NCI-H1417 treated with DMSO at 0.1 percent for 48 hours (cell line): ENCODE measurements at places on chromosomes 11 and 22.

GRCh38 chr11:12914400-12914912 lies 94.7 kb upstream of the RASSF10 start:
- DNase-seq: no peak

DNA sequence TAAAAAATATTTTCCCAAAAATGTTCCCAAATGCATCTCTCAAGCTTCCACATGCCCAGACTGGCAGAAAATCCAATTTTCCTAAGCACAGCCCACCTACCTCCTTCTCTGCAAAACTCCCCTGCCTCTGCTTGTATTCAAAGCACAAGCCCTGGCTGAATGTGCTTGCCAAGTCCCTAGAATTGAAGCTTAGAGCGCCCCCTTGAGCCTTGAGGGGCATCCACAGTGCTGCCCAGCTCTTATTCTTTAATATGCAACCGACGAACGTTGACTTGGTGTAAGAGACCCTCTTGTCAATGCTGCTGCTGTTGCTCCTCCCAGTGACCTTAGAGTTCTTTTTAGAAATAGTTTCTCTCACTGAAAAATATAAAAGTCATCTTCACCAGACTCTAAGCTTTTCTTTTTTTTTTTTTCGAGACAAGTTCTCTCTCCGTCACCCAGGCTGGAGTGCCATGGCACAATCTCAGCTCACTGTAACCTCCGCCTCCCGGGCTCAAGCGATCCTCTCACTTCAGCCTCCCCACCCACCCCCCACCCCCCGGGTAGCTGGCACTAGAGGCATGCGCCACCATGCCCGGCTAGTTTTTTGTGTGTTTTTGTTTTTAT lies 63.5 kb upstream of the CAPRIN1 start:
- DNase-seq: no peak

- DNase-seq: no peak
These were observed 104.4 kb upstream of the PARVA start for GRCh38 chr11:12272821-12273617.

- DNase-seq: no peak
These were observed 82.1 kb downstream of the CADM1 start for GRCh38 chr11:115421992-115422689.

GRCh38 chr11:12120031-12121008 lies 9.9 kb downstream of the MICAL2 start:
- DNase-seq: no peak

GRCh38 chr22:35960854-35961253 lies 67.8 kb downstream of the RBFOX2 start:
- no peak for DNase-seq

- no peak for DNase-seq
These were observed 218.6 kb downstream of the KIRREL3 start for GRCh38 chr11:126781942-126782341.

DNA sequence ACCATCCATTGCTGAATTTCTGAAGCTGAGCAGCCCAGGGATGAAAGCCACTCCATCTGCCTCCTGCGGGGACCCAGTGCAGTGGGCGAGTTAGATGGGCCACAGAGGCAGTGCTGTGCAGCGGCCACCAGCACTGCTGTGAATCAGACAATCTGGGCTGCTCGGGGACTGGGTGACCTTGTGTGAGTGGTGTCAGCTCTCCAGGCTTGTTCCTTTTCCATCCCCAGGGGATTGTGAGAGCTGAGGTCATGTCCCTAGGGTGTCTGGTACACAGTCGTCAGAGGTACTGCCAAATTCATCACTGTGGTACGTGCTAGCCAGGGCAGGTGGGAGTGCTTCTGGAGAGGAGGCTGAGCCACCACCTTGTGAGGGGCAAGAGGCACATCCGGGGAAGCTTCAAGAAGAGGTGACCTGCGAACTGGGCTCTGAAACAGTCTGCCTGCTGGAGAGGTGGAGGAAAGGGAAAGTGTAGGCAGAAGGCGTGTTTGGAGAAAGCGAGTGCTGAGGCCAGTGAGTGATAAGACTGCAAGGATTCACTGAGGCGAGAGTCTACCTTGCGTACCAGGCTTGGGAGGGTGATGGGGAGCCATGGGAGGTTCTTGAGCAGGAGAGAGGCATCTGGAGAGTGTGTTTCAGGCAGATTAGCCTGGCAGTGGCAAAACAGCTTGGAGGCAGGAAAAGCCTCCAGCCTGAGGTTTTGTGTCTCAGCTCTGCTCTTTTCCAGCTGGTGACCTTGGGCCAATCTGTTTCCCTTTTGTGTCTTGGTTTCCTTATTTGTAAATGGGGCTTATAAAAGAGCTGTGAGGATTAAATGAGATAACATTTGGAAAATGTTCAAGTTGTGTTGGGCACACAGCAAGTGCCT lies 22.7 kb downstream of the CACNA1I start:
- no peak for DNase-seq

DNA sequence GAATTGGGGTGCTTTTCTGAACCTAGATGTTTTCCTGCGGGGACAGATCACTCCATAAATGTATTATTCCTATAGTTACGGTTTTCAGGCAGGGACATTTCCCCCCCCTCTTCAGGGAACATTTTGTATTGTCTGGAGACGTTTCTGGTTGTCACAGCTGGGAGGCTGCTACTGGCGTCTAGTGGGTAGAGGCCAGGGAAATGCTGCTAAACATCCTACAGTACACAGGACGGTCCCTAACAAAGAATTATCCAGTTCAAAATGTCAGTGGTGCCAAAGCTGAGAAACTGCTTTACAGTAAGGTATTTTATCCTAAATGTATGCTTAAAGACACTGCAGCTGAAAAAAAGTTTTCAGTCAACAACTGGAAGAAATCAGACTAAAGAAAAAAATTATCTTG lies 19.4 kb downstream of the PIWIL4 start:
- no peak for DNase-seq

- peak; percentile 44 for DNase-seq
These were observed 35.0 kb downstream of the ZC3H12C start for GRCh38 chr11:110128161-110128560.

DNA sequence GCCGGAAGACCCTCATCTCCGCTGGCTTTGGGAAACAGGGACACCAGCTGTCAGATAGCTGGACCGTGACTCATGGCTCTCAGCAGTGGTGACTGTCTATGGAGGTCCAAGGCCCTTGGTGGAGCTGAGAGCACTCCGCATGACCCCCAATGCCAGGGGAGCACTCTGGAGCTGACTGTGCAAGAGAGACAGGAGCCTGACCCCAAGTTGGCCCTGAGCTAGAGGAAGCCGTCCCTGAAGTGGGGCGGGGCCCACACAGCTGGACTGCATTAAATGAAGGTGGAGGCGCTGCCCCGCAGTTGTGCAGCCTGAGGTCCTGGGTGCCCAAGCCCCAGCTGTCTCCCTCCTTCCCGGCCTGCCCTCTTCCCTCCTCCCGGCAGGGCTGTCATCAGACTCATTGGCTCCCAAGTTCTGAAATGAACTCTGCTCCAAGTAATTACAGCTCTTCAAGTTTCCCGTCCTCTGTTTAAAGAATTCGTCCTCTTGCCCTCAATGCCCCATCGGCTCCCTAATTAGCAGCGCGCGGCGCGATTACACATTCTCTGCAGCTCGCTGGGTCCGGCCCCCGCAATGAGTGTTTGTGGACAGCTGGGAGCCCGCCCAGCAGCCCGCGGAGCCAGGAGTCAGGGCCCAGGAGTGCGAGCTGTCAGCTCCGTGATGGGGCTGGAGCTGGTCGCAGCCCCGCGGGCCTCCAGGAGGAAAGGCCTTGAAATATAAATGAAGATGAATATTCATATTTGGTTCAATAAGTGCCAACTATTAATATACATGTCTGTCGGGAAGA lies 93.2 kb upstream of the LMO1 start:
- no peak for DNase-seq

DNA sequence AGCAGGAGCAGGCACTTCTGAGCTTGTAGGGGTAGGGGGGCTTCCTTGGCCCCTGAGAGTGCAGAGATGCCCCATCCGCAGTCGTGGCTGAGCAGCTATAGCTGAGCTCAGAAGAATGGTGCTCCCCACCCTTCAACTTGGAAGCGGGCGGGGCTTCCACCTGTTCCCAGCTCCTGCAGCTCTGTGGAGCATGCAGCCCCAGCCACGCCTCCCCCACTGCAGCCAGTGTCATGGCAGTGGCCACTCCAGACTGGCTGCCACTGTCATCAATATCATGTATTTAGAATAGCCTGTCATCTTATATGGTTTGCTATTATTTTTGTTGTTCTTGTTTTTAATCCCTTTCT lies 213.1 kb downstream of the LRRC4C start:
- DNase-seq: no peak

- DNase-seq: no peak
These were observed 224.0 kb upstream of the NARS2 start for GRCh38 chr11:78798663-78799062.

DNA sequence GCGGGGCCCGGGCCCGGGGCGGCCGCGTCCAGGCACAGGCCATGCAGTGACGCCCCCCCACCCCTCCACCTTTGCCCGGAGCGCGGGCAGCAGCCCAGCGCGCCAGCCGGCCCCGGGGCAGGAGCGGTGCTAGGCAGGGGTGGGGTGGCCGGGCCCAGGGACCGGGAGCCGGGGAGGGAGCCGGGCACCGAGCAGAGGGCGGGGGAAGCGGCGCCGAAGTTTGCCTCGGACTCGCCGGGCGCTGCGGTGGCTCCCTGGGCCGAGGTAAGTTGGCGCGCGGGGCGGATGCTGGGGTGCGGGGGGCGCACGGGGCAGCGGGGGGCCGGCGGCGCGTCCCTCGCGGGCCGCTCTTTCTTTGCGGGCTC lies 332 bp downstream of the TEAD1 start:
- DNase-seq: no peak

DNA sequence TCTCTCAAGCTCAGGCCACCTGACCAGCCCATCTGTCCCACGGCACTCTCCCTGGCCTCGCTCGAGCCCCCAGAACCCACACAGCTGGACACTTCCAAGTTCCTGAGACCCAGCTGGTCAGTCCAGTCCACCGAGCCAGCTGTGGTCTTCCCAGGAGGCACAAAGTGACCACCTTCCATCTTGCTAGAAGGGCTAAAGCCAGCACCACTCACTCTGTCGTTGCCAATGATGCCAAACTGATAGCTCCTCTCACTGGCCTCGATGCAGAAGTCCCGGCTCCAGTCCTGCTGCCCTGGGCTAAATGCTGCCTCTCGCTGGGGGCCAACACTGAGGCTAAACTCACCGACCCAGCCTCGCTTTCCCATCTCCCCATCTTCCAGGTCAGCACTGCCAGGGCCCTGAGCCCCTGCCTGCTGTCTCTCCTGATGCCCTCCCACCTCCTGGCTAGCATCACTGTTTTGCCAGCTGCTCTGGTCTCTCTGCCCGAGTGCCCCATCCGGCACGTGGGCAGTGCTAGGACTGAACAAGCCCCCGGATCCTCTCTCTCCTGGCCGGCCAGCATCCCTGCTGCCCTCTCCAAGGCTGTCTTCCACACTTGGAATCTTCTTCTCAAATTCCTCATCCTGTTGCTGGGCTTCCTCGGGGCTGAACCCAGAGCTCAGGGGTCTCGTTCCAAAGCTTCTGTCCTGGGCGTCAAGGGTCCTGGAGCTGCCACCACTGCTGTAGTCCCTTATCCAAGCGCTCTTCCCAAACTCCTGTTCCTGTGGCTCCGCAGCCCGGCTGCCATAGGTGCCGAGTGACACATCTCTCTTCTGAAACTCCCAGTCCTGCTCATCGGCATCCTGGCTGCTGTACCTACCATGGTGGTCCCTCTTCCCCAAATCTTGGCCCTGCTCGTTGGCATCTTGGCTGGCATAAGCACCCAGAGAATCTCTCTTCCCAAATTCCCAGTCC lies 15.4 kb downstream of the TNKS1BP1 start:
- DNase-seq: no peak

DNA sequence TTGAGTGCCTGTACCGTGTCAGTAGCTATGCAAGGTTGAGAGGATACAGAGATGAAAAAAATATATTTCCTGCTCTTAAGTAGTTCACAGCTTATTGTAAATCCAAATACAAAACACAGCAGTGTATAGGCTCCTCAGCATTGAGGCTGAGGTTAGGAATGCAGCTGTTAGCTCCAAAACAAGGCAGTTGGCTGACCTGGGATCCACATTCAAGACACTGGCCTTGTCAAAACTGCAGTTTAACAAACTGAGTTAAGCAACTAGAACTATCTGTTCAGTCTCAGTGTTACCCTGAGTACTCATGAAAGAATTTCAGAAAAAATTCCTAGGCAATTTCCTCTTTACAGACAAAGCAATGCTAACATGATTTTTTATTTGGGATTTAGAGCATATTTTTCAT lies 42.8 kb downstream of the REXO2 start:
- DNase-seq: no peak

- DNase-seq: no peak
These were observed 225.4 kb downstream of the CNTN5 start for GRCh38 chr11:99246199-99246598.

DNA sequence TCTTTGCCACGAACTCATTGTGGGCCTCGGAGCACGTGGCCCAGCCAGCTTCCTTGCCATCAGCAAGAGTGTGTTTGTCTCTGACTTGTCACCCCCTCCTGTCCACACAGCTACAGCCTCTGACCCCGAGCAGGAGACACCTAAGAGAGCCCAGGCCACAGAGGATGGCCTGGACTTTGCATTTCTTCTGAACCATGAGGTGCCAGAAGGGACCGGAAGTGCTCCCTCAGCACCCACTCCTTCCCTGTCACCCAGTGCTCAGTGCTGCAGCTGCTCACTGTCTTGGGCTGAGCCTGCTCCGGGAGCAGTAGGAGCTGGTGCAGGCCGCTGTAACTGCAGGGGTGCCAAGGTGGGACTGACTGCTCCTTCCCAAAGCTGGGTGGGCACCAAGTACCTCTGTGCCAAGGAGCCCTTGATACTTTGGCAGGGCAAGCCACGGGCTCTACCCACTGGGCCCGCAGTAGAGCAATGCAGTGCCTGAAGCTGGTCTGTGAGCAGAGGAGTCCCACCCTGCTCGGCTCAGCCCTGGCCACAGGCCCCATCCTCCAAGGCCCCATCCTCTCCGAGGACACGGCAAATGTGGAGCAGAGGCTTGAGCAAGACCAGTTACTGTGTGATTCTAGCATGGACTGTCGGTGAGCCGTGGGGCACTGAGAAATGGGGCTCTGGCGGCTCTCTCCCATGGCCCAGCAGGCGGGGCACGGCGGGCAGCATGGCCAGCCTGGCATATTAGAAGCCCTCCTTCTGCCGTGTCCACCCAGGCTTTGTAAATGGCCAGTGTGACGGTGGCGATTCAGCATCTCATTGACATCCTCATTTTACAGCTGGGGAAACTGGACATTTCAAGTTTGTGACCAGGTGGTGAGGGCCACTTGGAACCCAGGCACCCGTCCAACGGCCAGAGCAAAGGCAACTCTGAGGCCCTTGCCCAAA lies 6.3 kb downstream of the GRK2 start:
- DNase-seq: no peak

GRCh38 chr11:117696540-117696939 lies 100.5 kb downstream of the DSCAML1 start:
- peak; percentile 81 for DNase-seq

GRCh38 chr22:31262312-31263133 lies 29.8 kb downstream of the PIK3IP1 start:
- no peak for DNase-seq

DNA sequence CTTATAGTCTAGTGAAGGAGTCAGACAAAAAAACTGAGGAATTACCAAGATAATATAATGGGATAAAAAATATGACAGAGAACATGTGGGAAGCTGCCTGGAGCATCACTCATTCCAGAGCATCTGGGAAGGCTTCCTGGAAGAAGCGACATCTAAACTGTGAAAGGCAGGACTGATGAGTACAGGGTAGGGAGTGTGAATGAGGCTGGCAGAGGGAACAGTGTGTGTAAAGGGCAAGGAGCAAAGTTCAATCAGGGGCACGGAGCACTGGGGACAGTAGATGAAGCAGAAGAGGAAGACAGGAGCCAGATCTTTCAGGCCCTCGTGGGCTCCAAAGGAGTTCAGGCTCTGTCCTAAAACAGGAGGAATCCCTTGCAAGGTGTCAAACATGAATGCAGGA lies 55.8 kb upstream of the PRDM11 start:
- DNase-seq: no peak

- peak; percentile 18 for DNase-seq
These were observed 5.0 kb upstream of the CCDC88B start for GRCh38 chr11:64334764-64335735.
